ENCODE measurements at places on chromosomes 6 and 20.
A peak's percentile ranks its signal among the peaks of the same experiment; 100 is the strongest.

DNA sequence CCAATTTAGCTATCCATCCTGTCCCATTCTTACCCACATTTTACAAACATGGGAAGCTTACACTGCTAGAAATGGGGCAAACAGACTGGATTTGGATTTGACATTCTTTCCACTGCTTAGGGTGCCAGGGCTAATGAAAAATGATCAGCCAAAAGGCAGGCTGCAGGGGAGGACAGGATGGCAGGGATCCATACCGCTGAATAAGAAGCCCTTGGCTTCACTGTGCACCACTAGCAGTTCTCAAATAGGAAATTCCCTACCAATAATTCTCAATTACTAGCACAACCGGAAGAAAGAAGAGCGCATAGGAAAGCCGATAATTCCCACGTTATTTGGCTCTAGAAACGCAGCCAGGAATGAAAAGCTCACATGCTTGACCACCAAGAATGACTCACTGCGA, 73.1 kb downstream of the NDUFAF5 start:
- DNase-seq = no peak

DNA sequence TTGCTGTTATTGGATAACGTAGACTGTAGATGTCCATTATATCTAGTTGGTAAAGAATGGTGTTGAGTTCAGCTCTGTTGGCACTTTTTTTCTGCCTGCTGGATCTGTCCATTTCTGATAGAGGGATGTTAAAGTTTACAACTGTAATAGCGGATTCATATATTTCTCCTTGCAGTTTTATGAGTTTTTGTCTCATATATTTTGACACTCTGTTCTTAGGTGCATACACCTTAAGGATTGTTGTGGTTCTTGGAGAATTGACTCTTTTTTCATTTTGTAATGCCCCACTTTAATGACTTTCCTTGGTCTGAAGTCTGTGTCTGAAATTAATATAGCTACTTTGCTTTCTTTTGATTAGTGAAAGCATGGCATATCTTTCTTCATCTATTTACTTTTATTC, 16.1 kb downstream of the STXBP5 start:
- DNase-seq = no peak

DNA sequence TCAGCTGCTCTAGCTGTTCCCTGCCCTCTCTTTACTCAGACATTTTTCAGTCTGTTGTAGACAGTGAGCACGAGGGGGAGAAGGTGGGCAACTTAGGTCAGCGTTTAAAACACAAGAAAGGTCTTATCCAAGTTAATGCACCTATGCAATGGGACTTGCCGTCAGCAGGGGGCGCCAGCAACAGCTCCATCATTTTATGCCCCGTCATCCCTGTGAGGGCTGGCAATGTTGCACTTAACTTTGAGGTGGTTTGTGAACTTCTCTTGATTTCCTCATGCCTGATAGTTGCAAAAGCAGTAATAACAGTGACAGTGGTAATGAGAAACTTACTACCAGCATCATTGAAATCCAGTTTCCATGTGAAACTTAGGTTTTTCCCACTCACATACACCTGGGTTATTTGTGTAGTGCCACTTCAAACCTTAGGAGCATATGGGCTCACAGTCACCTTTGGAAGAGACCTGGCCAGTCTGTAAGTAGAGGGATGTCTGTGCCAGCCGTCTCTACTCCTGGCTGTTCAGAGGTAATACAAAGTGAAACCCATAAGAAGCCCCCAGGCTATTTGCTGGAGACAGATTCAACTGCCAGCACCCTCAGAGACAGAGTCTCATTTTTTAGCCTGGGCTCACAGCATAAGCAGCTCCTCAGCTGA, 44.9 kb upstream of the ID1 start:
- DNase-seq = peak; percentile 65

DNA sequence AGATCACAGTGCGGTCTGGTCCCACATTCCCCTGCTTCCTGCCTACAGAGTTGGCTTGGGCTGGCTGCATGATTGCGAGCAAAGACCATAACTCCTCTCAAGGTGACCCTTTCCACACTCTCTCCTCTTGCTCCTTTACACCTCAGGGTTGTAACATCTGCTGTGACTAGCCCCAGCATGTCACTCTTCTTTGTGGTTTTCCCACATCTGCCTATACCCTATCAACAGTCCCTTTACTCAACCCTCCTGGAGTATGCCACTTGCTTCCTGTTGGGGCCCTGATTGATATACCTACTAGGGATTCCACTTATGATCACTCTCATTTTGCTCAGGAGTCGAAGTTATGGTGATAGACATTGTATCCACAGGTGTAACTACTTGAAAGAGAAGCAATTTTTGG, 58.9 kb upstream of the SGK1 start:
- no peak for DNase-seq

- no peak for DNase-seq
These were observed 47.8 kb downstream of the SLC35D3 start for GRCh38 chr6:136969930-136970329.

DNA sequence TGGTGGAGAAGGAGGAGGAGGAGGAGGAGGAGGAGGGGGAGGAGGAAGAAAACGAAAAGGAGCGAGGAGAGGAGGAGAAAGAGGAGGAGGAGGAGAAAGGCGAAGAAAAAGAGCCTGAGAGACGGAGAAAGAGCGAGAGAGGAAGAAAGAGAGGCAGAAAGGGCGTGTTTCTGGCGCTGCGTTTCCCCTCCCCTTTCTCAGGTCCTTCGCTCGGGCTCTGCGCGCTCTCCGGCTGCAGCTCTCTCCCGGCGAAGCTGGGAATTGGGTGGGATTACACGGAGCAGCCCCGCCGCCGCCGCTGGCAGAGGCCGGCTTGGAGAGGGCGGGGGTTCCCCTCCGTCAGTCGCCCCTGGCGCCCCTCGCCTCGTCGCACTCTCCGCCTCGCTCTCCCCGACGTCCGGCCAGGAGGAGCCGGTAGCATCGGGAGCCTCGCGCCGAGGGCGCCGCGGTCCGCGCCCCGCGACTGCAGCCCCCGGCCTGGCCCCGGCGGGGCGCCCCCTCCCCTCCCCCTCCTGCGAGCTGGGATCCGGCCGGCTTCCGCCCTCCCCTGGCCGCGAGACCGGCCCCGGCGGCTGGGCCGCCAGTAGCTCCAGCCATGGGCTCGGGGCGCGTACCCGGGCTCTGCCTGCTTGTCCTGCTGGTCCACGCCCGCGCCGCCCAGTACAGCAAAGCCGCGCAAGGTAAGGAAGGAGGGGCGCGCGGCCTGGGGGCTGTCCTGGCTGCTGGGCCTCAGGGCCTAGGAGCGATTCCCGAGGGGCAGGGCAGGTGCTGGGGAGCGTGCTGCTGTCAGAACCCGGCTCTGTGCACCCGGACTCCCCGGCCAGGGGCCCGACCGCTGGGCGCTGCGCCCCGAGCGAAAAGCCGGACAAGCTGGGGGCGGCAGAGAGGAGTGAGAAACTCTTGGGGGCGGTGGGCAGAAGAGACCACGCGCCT, at the start of gene SCUBE3:
TSS of gene SCUBE3 (plus strand) at position 133 of the 933 bp plus-strand sequence. CDS start at position 596, 463 bp downstream.
- DNase-seq = no peak

GRCh38 chr20:237929-238328, 10.9 kb downstream of the DEFB129 start:
- no peak for DNase-seq

DNA sequence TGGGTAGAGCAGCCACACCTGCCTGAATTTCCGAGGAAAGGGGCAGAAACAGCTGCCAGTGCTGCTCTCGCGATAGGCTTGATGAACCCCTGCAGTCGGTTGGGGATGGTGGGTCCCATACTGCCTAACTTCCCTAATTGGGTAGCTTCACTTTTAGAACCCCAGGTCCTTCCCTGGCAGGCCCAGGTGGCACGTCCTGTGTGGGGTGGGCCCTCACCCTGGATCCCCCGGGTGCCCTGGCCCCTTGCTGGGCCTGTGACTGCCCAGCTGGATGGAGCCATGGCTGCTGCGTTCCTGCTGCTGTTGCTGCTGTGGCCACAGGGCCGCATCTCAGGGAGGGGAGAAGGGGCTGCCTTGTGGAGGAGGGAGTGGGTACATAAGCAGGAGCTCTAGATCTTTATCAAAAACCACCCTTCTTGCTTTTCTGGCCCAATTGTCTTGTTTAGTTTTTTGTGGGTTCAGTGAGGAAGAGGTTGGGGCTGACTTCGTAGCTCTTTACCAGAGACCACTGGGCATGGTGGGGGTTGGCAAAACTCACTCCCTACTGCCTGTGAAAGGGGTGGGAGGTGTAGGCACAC, 19.2 kb downstream of the TREML4 start:
- DNase-seq = no peak

DNA sequence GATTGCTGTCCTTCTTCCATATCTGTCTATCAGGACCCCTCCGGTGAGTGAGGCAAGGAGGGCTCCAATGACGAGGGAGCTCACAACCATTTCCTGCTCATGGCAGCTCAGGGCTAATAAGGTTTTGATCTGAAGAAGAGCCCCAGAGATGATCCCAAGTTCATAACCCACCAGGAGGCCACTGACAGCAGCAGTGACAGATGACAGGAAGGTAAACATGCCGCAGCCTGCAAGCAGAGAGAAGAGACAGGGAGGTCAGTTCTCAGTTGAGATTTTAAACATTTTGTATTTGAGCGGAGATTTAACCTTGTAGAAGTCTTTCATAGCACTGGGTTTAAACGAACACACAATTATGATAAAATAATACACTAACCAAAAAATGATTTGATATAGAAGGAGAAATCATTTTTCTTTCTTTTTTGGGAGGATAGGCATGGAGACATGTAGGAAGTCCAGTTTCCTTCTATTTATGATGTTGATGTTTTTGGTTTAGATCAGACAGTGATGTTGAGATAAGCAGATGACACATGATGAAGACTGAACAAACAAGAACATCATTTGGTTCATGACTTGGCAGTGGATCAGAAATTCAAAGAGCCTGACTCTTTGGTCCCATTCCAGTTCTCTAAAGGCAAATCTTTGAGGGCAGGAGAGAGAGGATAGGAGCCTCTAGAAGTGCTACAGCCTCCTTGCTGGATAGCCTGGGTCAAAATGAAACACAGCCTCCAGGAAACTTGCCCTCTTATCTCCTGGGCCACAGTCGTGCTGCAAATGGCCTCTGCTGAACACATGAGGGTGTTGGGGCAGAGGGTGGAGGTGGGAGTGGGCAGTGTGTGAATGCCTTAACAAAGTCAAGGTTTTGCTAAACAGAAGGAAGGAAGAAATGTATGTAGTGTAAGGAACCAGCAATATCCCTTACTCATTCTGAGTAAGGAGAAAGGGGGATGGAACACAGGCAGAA, 22.6 kb downstream of the SLC2A12 start:
- no peak for DNase-seq

GRCh38 chr6:38566295-38567030, 73.3 kb downstream of the BTBD9 start:
- DNase-seq = no peak

- no peak for DNase-seq
These were observed 30.1 kb upstream of the SLC16A10 start for GRCh38 chr6:111057074-111057752.

DNA sequence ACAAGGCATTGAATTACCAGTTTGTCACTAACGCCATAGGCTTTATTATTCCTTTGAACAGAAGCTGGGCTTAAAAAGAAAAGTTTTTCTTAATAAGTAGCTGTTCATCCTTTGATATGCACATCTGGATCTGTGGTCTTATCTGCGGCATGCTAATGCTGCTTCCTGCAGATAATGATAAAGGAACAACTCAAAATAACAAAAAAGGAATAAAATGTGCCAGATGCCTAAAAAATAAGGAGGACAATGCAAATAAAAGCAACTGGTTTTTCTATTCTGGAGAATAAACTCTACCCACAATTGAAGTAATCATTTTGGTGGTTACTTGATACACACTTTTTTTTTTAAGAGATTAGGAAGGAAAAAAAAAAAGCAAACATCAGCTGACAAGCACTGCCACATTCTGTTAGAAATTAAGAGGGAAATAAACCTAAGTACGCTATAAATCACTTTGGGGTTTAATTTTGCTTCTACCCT, 156.8 kb upstream of the SALL4 start:
- DNase-seq = no peak

- no peak for DNase-seq
These were observed 52.8 kb upstream of the VSTM2L start for GRCh38 chr20:37850036-37850592.

DNA sequence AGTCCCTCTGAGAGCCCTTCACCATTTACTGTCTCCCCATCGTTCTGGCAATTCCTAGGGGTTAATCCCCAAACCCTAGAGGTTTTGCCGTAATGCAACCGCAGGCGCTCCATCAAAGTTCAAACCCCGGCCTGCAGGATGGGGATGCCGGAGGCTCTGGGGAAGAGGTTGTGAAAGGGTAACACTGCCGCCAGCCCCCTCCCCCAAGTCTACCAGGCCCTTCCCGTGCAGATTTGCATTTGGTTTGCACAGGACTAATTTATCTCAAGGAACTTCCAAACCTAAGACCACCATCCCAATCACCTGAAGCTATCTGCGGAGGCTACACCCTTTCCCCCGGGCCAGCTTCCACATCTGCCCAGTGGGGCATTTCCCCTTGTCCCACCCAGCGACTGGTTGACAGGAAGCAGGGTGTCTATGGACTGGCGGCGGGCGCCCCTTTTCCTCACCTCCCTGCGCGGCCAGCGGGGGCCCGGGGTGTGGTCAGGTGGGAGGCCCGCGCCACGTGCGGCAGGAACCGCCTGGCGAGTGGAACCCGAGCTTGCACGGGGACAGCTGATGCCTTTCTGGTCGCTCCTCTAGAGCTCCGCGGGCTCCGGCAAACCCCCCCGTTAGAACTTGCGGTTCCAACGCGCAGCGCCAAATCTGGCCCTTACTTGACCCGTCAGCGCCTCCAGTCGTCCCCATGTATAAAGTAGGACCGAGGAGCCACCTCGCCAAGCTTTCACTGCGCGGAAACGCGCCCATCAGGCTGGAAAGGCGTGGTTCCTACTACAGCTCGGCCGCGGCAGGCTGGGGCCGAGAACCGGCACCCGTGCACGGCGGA, 9.4 kb upstream of the SLC4A11 start:
- DNase-seq = no peak

- no peak for DNase-seq
These were observed 13.0 kb upstream of the TBPL1 start for GRCh38 chr6:133939778-133940667.

DNA sequence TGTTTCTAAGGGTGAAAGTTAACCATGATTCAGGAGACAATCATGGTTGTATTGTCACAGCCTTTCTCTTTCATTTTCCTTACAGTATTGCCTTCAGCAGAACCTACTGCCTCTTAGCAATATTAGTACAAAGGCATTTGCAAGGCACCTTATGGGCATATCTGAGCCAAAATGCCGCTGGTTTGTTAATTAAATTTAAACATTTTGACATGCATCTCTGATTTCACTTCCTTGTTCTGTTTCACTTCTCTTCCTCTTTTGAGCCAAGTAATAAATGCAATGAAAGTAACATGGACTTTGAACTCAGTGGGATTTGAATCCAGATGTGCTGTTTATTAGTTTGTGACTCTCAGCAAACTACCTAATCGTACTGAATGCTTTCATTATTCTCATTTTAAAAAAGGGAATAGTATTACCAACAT, 467.4 kb upstream of the CITED2 start:
- no peak for DNase-seq

DNA sequence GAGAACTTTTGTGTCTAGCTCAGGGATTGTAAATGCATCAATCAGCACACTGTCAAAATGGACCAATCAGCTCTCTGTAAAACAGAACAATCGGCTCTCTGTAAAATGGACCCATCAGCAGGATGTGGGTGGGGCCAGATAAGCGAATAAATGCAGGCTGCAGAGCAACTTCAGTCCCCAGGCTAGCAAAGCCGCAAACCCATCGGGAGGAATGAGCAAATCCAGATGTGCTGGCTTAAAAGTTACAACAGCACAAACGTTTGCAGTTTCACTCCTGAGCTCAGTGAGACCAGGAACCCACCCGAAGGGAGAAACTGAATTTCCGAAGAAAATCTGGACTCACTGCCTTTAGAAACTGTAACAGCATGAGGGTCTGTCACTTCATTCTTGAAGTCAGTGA, 21.9 kb upstream of the MBOAT1 start:
- no peak for DNase-seq
